ENCODE measurements at places on chromosomes 7 and 10.

GRCh38 chr10:68082872-68083271 is 7.8 kb upstream of the HERC4 start:
- no peak for DNase-seq

GRCh38 chr7:41047789-41048191 is 655.1 kb downstream of the INHBA start:
- no peak for DNase-seq

DNA sequence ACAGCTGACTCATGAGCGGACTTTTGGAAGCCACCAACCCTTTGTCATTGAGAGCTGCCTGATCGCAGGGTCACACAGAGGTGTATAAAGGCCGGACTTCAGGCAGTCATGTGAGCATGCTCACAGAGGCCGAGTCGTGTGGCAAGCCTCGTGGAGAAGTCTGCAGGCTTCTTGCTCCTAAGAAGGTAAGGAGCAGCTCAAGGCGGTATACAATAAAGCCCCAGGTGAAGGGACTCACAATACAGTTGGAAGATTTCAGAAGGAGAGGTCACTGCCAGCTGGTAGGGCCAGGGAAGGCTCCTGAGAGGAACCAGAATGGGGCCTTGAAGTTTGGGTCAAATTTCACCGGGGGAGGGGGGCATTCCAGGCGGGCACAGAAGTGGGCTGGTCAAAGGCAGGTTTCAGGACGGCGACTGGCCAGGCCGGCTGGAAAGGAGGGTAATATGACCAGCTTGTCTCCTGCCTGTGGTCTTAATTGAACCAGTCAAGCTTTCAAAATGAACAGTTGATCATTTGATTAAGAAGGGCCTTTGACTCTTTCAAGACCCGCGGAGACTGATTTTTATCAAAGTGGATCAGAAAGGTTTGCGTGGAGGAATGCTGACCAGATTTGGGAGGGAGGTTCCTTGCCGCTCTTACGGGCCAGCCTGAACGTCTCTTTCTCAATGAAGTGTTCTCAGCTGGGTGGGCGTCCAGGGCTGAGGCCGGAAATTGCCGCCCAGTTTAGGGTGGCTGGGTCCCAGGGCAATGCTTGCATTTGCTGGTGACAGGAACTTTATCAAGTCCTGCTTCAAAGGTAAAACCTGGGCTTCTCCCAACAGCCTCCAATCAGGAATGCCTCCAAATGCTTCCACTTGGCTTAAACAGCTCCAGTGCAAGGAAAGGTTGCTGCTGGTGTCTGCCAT is 178.6 kb downstream of the EMX2 start:
- no peak for DNase-seq

DNA sequence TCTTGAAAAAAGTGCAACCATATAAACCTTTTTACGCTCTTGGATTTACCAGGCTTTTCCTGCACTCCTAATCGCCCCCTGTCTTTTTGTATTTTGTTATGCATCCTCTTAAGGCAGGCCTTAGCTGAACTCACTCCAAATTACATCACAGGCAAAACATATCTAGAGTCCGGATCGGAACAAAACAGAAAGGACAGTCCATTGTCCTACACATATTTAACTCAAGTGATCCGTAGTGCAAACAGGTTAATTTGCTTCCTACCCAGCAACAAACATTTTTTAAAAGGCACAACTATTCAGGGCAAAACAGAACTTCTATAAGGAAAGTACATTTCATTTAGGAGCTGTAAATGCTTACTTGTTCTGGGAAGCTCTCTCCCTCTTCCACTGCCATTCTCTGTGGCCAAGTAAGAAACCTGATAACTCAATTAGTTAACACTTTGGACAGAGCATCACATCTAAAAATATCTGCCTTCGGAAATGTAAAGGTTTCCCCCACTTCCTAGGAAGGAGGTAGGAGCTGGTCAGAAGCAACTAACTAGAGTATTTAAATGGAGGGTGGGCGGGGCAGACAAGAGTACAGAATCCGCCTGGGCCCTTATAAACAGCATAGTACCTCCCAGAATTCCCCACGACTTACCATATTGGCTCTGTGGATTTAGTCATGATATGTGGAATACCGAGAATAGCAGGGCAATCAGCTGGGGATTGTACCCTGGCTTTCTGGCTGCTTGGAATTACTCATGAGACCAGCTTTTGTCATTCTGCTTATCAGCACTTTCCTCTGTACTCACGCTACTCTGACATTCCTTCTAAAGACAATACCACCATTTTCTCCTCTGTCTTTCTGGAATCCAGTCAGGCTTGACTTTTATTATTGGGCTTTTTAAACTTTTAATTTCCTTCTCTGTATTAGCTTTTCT is 89.5 kb downstream of the ANK3 start:
- DNase-seq = no peak

GRCh38 chr10:52232561-52233350 is 81.3 kb upstream of the DKK1 start:
- no peak for DNase-seq

GRCh38 chr7:73342645-73343044 is 14.7 kb downstream of the FKBP6 start:
- no peak for DNase-seq

DNA sequence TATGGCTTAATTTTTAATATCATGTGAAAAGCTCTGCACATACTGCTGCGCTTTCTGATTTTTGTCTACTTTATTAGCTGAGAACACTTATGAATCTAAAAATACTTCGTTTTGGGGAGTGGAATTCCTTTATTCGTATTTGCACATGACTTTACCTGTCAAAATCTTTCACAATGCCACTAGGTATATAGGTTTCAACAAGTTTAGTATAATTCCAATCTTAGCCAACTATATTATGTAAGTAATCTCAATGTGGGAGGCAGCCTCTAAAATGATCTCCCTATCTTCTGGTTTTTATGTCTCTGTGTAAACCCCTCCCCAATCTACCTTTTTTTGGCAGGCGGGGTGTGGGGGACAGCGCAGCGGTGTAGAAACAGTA is 55.3 kb downstream of the PARD3 start:
- DNase-seq = no peak

DNA sequence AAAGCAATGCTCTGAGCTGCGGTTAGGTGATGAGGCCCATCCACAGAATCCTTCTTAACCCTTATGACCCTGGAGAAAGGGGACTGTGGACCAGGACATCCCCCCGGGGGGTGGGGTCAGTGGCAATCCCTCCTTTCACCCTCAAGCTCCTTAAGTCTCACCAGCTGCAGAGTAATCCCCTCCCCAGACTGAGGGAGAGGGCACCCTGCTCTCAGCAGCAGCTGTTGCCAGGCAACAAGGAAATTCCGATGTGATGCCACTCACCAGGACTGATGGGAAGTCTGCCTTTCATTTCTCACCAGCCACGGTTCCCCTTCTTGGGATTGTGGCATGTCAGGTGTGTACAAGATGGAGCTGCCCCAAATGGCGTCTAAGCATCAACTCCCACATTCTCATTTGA is 129.6 kb downstream of the DOCK1 start:
- no peak for DNase-seq

- DNase-seq = no peak
These were observed 3.9 kb upstream of the PVRIG start for GRCh38 chr7:100215895-100216294.

Measured in esophagus squamous epithelium (tissue), 5 donors.